ENCODE measurements at places on chromosomes 16 and 17.

DNA sequence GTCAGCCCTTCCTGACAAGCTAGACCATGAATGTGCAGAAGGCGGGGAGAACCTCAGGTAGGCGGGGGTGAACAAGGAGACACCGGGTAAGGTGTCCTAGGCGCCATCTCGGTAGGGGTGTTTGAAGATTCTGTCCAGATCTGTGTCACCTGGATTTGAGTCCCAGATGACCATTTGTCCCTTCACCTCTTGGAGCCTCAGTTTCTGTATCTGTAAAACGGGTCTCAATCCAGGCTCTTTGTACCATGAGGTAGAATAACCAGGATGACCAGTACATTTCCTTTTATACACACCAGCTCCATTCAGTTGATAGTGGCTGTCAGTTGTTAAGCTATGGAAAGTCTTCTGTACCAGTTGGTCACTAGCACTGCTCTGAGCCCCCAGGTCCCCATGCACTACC is 86.7 kb downstream of the ABCC6 start:
- DNase-seq, result no peak

- peak; percentile 66 for DNase-seq
Measured at GRCh38 chr16:69105501-69106361, at the start of gene HAS3. Gene HAS3, plus strand, starts transcription at chr16:69105653. Its CDS starts 3,743 bp downstream, at chr16:69109396.

DNA sequence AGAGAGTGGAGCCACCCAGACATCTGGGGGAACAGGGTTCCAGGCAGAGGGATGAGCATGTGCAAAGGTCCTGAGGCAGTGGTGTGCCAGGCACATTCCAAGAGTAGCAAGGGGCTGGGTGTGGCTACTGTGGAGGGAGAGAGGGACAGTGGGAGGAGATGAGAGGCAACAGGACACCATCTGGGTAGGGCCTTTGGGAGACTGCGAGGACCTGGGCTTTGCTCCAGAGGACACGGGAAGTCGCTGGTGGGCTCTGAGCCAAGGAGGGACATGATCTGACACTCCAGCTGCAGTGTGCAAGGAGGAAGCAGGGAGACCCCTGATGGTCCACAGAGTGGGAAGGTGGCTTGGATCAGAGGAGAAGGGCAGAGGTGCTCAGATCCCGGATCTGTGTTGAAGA is 56.7 kb upstream of the MED9 start:
- DNase-seq, result no peak

- no peak for DNase-seq
Measured at GRCh38 chr16:11131706-11132105, 124.3 kb downstream of the SOCS1 start.

GRCh38 chr16:19135896-19136438 is 22.2 kb downstream of the ITPRIPL2 start:
- no peak for DNase-seq

DNA sequence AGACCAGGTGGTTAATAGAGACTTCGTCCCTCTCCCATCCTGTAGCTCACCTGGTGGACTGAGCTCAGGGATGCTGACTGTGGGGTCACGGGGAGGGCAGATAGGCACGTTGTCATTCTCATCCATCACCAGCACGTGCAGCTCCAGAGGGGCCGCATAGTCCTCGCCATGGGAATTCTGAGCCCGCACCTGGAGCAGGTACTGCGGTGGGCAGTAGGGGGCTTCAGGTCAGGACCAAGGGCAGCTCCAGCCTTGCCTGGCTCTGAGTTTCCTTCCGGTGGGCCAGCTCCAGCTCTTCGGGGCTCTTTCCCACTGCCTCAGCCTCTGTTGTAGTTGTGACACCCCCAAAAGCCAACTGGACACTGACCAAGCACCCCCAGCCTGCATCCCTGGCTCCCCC is 5.6 kb downstream of the CDH16 start:
- DNase-seq, result no peak

DNA sequence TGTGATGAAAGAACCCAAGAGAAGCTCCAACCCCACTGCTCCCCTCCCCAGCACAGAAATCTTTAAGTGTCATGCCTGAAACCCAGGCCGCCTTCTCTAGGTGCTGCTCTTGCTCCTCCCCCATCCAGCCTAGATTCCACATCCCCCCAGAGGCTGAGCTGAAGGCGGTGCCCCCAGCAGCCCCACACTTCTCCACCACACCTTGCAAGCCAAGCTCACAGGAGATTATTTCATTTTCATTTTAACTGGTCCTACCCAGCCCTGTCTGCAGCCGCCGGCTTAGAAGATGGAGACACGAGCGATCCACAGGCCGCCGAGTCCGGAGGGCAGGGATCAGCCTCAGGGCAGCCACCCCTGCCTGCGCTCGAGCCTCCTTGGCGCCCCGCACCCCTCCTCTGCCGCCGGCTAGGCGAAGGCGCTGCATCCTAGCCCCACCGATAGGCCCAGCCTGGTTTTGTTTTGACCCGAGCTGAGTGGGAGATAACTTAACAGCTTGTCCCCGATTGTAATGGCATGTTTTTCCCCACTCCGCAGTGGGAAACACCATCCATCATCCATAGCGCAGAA is 125.3 kb downstream of the RBFOX3 start:
- DNase-seq, result no peak

DNA sequence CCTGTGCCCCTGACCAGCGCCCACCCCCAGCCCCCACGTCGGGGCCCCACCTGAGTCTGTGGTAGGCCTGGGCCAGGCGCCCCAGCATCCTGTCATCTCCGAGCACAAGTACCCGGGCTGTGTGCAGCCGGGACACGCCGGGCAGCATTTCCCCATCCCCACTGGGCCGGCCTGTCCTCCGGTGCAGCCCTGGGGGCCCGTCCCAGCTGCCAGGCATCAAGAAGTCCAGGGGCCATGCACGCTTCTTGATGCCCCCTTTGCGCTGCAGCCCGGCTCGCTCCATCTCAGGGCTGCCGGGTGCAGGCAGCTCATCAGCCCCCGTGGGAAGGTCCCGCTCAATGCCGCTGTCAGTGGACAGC is 29.3 kb upstream of the MFSD6L start:
- DNase-seq, result no peak

DNA sequence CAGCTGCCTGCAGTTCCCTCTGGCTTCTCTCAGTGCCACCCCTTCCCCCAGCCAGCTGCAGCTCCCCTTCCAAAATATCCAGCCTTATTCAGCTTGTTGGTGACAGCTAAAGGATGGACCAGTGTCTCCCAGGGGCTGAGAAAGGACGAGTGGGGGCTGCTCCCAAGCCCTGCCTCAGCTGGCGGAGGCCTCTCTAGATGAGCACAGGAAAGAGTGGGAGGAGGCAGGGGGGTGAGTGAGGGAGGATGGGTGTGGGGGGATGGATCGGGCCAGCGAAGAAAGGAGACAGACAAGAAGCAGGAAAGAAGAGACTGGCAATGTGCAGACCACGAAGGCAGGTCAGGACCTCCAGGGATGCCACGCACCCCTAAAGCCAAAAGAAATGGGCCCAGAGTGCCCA is 17.5 kb downstream of the PIPOX start:
- peak; percentile 24 for DNase-seq

DNA sequence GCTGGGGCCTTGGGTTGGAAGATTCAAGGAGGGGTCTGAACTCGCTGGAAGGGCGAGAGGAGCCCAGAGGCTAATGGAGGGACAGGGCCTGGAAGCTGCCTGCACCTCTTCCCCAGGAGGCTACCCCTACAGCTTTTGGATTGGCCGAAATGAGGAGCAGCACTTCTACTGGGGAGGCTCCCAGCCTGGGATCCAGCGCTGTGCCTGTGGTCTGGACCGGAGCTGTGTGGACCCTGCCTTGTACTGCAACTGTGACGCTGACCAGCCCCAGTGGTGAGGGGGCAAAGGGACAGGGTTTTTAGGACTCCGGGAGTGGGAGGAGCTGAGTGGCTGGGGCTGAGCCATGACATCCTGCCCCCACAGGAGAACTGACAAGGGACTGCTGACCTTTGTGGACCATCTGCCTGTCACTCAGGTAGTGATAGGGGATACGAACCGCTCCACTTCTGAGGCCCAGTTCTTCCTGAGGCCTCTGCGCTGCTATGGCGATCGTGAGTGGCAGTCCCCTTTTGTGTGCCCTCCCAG is 8.8 kb downstream of the CNTNAP1 start:
- DNase-seq, result no peak

Measured in KBM-7 (cell line).